ENCODE measurements at places on chromosomes 11 and 22. TPM values are rescaled to one million over a fixed set of nuclear protein-coding genes. Genes with fewer than 3 reads are reported as not detected.

- no peak for DNase-seq
Measured at GRCh38 chr11:64676261-64676615, 46.8 kb downstream of the NRXN2 start.

DNA sequence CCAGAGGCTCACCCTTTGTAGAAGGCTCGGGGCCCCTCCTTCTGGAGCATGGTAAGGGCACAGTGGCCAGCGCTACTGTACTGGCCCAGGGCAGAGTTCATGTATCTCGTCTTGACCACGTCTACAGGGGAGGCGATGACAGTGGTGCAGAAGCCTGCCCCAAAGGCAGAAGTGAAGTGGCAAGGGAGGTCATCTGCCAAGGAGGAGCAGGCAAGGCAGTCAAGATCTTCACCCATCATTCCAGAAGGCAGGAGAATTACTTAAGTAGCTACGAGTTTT, 7.2 kb downstream of the UCP2 start:
- DNase-seq, result no peak

DNA sequence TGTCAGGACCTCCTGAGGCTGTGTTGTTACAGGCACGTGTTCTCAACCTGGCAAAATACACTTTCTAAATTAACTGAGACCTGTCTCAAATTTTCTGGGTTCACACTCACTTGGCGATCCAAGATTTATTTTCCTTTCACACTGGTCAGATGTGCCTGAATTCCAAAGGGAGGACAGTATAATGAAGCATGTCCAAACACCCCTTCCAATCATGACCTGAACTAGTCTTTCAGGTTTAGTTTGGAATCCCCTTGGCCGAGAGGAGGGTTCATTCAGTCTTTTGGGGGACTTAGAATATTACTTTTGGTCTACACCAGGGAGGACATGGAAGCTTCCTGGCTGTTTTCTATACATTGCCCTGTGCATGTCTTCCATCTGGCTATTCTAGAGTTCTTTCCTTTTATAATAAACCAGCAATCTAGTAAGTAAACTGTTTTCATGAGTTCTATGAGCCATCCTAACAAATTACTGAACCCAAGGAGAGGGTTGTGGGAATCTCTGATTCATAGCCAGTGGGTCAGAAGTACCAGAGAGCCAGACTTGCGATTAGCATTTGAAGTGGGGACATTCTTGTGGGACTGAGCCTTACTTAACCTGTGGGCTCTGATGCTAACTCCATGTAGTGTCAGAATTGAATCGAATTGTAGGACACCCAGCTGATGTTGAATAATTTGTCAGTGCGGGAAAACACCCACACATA, 14.8 kb upstream of the TMEM216 start:
- no peak for DNase-seq

DNA sequence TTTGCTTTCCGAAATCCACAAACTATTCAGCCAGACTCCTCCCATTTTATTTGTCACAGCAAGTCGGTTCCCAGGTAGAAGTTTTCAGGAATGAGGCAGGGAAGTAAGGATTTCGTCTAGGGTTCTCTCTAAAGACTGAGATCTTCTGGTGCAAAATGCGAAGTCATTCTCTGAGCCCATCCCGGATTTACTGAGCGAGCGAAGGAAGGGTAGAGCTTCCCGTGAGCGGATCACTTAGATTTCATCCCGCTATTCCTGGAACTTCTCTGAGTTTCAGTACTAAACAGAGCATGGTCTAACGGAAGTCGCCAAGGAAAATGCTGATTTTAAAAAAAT, 3.1 kb upstream of the CALCA start:
- no peak for DNase-seq

GRCh38 chr11:77095551-77096490, 6.8 kb upstream of the OMP start:
- no peak for DNase-seq

GRCh38 chr11:79762279-79762921, 321.6 kb upstream of the TENM4 start:
- DNase-seq, result peak; percentile 27

DNA sequence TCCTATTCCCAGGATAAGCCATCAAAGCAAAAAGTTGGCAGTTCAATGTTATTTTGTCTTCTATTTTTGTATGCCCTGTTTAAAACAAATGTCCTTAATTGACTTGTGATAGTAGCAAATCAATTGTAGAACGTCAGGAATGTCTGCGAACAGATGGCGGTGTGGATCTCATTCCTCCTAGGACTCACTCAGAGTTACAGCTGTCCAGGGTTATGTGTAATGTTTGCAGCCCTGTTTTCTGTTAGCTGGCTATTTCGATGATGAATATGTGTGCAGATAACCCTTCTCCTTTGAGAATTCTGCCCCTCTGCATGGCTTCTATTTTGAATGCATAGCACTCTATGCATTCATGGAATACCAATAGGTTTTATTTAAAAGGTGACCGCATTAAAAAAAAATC, 1248.0 kb upstream of the CNTN5 start:
- no peak for DNase-seq

GRCh38 chr11:63920939-63921417, 4.0 kb upstream of the RCOR2 start:
- no peak for DNase-seq

DNA sequence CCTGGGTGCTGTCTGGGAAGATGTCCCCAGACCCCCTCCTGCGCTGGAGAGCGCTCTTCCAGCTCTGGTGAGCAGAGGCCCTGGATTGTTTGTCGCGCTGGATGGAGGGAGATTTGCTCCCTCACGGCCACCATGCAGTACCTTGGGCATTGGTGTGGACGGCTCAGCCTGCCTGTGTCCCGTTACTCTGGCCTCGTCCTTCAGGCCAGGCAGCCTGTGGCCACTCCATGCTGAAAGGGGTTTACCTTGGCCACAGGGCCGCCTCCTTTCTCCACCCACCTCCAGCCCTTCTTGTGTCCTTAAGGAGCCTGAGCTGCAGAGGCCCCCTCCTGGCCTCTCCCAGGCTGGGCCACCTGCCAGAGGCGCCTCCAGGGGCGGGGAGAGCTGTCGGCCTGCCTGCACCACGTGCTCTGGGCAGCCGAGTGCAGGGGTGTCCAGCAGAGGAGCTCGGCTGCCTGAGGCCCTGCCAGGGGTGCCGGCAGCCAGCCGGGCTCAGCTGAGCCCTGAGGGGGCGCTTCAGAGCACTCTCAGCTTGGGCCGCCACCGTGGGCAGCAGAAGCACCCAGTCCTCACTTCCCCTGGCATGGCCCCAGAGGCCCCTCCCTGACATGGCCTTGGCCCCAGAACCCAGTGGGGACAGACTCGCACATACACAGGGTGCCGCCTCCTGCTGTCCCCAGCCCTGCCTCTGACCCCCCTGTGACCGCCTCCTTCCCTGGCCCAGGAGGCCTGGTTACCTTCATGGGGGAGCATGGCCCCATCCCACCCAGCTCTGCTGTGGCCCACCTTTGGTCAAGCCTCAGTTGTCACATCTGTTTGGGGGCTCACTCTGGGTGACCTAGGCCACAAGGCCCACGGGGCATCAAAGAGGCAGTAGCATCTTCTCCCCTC, 3.4 kb downstream of the CCND1 start:
- no peak for DNase-seq

DNA sequence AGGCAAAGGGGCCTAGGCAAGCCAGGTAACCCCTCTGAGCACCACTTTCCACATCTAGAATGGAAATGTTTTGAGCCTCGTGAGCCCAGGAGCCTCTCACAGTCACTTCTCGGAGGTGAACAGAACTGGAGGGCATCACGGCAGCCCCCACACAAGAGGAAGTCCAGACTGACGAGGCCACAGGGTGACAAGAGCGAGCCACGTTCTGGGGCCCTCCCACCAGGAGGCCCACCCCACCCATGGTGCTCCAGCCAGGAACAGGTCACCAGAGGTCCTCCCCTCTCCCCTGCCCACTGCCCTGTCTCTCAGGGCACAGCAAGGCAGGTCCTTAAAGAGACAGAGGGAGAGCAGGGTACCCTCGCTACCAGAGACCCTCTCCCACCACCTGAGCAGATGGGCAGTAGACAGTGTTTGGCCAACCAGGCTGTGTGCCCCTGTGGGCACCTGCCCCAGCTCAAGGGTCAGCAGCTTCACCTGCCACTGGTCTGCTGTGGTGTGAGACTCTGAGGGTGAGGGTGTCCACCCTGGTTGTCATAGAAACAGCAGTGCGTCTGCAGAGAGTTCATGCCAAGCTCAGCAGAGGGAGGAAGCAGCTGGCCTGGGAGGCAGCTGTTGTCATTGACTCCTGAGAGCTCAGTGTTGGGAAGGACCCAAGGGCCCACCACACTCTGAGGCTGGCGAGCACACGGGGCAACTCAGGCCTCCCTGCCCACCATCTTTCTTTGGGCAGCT, 31.4 kb downstream of the RSPH14 start:
- no peak for DNase-seq

DNA sequence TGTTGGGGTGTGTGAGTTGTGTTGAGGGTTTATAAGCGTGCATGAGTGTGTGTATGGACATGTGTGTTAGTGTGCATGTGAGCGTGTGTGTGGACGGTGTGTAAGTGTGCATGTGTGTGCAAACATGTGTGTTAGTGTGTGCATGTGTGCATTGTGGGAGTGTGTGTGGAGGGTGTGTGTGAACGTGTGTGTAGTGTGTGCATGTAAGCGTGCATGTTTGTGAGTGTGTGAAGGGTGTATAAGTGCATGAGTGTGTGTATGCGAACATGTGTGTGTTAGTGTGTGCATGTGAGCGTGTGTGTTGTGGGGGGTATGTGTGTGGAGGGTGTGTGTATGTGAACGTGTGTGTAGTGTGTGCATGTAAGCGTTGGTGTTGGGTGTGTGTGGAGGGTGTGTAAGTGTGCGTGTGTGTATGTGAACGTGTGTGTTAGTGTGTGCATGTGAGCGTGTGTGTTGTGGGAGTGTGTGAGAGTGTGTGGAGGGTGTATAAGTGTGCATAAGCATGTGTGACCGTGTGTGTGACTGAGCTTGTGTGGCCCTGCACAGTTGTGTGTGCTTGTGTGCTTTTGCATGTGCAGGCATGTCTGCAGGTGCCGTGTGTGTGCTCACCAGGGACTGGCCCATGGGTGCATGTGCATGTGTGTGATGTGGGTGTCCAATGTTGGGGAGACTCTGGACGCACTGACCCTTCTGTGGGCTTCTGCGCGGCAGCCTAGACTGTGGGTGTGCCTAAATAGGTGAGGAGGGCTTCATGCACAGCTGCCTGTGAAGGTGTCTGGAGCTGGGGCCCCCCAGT, 866.2 kb downstream of the TBC1D22A start:
- no peak for DNase-seq

DNA sequence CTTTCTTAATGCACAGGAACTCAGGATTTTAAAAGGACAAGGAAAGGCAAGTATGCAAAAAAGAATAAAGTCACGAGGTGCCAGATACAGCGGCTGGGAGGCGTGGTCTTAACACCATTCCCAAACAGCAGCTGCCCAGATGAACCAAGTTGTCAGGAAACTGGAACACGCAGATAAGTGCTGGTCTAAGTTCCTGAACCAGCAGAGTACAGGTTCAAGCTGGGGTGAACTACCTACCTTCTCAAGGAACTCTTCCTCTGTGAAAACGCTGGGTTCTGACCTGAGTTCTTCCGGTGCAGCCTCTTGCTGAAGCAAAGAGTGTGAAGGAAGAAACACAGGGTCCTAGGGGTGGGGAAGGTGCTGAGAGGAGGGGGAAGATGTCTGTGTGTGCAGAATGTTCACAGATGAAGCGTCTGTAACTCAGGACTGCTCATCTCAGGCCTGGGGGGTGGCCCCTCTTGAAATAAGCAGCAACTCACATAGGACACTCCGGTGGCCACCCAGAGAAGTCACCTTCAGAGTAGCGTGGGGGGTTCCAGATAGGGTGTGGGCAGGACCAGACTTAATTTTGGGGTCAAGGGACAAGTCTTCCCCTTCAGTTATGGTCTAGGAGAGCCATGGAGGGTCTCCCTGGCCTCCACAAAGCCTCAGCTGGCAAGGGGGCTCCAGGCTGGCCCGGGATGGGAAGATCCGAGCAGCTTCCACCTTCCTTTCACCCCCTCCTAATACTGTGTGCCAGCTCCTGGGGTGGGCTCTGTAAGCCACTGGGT, 3.2 kb downstream of the TPST2 start:
- DNase-seq, result no peak

- no peak for DNase-seq
Measured at GRCh38 chr11:77468527-77468926, 5.4 kb downstream of the PAK1 start.

- peak; percentile 71 for DNase-seq
Measured at GRCh38 chr11:35814081-35814695, 129.7 kb upstream of the LDLRAD3 start.

- DNase-seq, result no peak
Measured at GRCh38 chr22:20997536-20998257, 4.2 kb downstream of the THAP7 start.

DNA sequence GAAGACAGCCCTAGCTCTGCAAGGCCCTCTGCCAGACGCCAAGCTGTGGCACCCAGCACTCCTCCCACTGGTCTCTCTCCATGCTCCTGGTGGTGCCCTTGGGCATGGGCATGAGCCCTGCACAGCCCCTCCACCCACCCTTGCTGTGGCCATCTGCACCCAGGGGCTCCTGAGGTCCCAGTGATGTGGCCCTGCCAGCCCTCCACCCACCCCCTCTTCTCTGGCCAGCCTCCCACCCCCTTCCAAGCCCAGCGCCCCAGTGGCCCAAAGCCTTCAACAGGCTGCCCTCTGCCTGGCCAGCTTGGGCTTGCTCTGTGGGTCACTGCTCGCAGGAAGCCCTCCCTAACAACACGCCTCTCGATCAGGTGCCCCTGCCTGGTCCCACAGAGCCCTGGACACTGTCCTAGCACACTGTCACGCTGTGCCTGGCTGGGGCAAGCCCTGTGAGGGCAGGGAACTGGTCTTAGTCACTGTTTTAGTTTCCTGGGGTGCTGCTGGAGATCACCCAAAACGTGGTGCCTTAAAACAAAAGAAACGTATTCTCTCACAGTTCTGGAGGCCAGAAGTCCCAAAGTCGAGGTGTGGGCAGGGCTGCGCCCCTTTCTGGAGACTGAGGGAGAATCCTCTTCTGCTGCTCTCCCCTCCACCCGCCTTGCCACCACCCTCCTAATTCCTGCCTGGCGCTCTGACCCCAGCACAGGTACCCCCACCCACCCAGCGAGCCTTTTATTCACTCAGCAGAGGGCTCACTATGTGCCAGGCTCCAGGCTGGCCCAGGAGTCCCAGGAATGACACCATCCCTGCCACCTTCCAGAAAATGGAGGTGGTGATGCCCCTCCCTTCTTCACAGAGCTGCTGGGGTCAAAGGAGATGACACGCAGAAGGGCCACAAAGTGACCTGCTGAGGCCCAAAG, 14.7 kb downstream of the SULT4A1 start:
- no peak for DNase-seq

The CXCR5 gene
- polyA plus RNA-seq, result not detected

The OR8B2 gene
- not detected for polyA plus RNA-seq

The C11orf21 gene
- polyA plus RNA-seq, result not detected

The OR4A16 gene
- polyA plus RNA-seq, result not detected

The MYO18B gene
- polyA plus RNA-seq, result not detected

The SLC22A6 gene
- polyA plus RNA-seq, result not detected

The ZNF280B gene
- 0.37 TPM for polyA plus RNA-seq

The STIM1 gene
- polyA plus RNA-seq, result 13.6 TPM

The APOBEC3F gene
- polyA plus RNA-seq, result 5.7 TPM

Data from foreskin keratinocyte (primary cell).